Tibial nerve (tissue), 4 donors: ENCODE measurements at places on chromosomes 1 and 21. TPM values are rescaled to one million over a fixed set of nuclear protein-coding genes. Genes with fewer than 3 reads are reported as not detected.

C4BPA gene
- not detected for total RNA-seq

NUDC gene
- 56.8 TPM for total RNA-seq

HLX gene
- 18.8 TPM for total RNA-seq

OPTC gene
- total RNA-seq: not detected

DNA sequence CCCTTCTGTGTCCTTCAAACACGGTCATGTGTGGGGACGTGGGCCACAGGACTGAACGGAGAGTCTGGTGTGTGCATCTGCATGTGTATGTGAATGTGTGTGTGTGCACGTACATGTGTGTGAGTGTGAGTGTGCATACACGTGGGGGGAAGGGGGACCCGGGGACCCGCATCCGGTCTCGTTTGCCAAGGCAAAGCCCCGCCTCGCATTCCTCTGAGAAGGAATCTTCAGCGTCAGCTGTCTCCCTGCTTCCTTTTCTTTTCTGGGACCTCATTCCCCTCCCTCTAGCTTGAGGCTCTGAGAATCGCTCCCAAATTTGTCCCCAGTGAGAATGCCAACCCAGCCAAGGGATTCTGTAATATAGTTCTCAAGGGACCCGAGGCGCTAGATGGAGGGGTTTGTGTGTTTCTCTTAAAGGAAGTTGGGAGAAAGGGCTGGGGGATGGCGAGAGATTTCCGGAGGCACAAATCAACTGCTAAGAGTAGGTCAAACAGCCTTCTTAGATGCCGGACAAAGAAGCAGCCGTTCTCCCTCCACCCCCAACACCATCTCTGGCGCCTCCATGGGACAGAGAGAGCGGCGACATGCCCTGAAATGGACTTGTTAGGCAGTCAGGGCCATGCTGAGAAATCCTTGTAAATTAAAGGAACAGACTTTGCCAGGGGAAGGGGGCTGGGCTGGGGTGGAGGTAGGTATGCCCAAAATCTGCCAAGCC is 6.6 kb downstream of the IFFO2 start:
- peak overlapping the region; percentile 14 for H3K27ac ChIP-seq
- no peak for DNase-seq
- H3K4me3 ChIP-seq: peak overlapping the region; percentile 2
- H3K27me3 ChIP-seq: no peaks in the 10 kb centered on the region

GRCh38 chr1:31648190-31648589 is 3.5 kb upstream of the PEF1 start:
- H3K4me3 ChIP-seq: no peak overlapping the region
- no peak for DNase-seq
- H3K27me3 ChIP-seq: no peaks in the 10 kb centered on the region
- H3K36me3 ChIP-seq: no peaks in the 10 kb centered on the region
- no peak overlapping the region for H3K27ac ChIP-seq

DNA sequence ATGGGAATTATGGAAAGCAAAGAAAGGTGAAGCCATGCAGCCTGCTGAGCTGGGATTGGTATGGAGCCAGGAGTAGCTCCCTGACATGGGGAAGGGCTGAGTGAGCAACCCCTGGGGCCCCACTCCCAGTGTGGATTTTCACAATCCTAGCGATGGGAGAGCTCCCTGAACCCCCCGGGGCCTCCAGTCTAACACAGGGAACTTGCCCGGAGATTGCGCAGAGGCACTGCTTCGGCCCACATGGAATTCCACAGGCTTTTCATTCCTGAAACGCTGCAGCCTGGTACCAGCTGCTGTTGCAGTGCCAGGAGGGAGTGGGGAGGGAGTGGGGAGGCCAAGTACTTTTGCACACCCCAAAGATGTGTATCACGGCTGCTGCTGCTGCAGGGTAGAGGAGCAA is 110.4 kb upstream of the C21orf91 start:
- no peak overlapping the region for H3K4me3 ChIP-seq
- H3K27me3 ChIP-seq: no peaks in the 10 kb centered on the region
- H3K27ac ChIP-seq: no peak overlapping the region
- no peak for DNase-seq

- H3K4me1 ChIP-seq: peaks cover 5% of the 10 kb centered on the region
- H3K27ac ChIP-seq: no peak overlapping the region
- no peaks in the 10 kb centered on the region for H3K27me3 ChIP-seq
- H3K4me3 ChIP-seq: no peak overlapping the region
- DNase-seq: peak; percentile 4
- H3K36me3 ChIP-seq: peaks cover 15% of the 10 kb centered on the region
Observed at GRCh38 chr1:109631513-109632505, 12.2 kb downstream of the AMPD2 start.

DNA sequence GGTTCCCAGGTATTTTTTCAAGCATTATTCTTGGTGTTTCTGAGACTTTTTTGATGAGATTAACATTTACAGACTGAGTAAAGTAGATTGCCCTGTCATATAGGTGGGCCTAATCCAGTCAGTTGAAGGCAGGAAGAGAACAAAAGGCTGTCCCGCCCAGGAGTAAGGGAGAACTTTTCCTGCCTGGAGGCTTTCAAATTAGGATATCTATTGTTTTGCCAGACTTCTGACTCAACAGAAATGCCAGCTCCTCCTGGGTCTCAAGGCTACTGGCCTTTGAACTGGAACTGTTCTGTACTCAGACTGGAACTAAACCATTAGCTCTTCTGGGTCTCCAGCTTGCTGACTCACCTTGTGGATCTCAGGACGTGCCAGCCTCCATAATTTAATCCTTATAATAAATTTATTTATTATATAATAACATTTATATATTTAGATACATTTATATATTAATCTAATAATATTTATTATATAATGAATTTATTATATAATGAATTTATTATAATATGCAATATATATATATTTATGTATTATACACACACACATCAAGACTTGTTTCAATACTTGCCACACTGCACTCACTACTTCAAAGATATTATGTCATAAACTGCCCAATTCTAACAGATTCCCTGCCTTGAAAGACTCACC is 510.8 kb upstream of the B3GALT2 start:
- DNase-seq: no peak
- H3K36me3 ChIP-seq: no peaks in the 10 kb centered on the region
- no peak overlapping the region for H3K4me3 ChIP-seq
- no peaks in the 10 kb centered on the region for H3K4me1 ChIP-seq
- H3K27ac ChIP-seq: no peak overlapping the region

GRCh38 chr1:112514901-112515300 is 6.1 kb downstream of the WNT2B start:
- H3K36me3 ChIP-seq: no peaks in the 10 kb centered on the region
- DNase-seq: no peak
- no peaks in the 10 kb centered on the region for H3K4me1 ChIP-seq

GRCh38 chr1:220380885-220381284 is 108.6 kb upstream of the RAB3GAP2 start:
- no peak for DNase-seq
- H3K36me3 ChIP-seq: no peaks in the 10 kb centered on the region
- no peak overlapping the region for H3K27ac ChIP-seq
- no peaks in the 10 kb centered on the region for H3K27me3 ChIP-seq

- peak; percentile 80 for DNase-seq
Observed at GRCh38 chr1:205284420-205285144, 37.0 kb downstream of the NUAK2 start.

DNA sequence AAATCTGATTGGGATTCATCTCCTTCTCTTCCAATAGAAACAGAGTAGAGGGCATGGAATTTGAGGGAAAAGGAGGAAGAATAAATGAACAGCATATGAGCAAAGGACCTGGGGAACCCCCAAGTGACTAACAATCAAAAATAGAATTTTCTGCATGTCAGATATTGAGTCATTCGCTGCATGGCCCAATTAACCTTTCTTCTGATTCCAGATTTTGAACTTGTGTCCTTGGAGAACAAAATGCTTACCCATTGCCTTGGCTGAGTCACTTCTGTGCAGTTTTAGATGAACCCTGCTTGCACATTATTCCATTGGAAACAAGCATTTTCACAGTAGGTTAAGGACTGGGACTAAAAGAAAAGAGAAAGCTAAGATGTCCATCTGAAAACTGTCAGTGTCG is 390.5 kb downstream of the ST6GALNAC3 start:
- no peak overlapping the region for H3K27ac ChIP-seq
- no peaks in the 10 kb centered on the region for H3K4me1 ChIP-seq
- H3K36me3 ChIP-seq: no peaks in the 10 kb centered on the region
- DNase-seq: no peak
- H3K27me3 ChIP-seq: no peaks in the 10 kb centered on the region

- no peak overlapping the region for H3K4me3 ChIP-seq
- DNase-seq: peak; percentile 68
- H3K4me1 ChIP-seq: peaks cover 14% of the 10 kb centered on the region
- H3K27ac ChIP-seq: peak overlapping the region; percentile 38
Observed at GRCh38 chr1:56508523-56508983, 70.8 kb downstream of the PLPP3 start.

- H3K4me1 ChIP-seq: peaks cover 72% of the 10 kb centered on the region
- H3K4me3 ChIP-seq: peak overlapping the region; percentile 39
- peak overlapping the region; percentile 93 for H3K27ac ChIP-seq
- no peaks in the 10 kb centered on the region for H3K27me3 ChIP-seq
- no peak for DNase-seq
Observed at GRCh38 chr1:109391626-109392025, 6.1 kb downstream of the SORT1 start.

DNA sequence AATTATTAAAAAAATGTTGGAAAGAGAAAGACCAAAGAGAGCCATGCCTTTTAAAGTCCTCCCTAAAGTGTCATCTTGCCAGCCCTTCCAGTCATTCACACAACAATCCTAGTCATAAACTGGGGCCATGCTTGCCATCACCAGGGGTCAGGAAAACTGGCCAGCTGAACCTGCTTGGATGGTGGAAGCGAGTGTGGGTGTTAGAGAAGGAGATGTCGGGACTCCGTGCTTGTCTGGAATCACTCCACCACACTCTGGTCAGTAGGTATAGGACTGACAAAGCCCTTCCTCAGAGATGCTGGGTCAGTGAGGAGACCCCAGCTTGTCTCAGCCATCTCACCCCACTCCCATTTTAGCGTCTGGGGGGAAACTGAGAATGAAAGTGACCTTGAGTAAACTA is 3.3 kb upstream of the HAPLN2 start:
- no peak overlapping the region for H3K27ac ChIP-seq
- no peak overlapping the region for H3K4me3 ChIP-seq
- H3K4me1 ChIP-seq: no peaks in the 10 kb centered on the region
- DNase-seq: no peak
- peaks cover 49% of the 10 kb centered on the region for H3K27me3 ChIP-seq
- no peaks in the 10 kb centered on the region for H3K36me3 ChIP-seq
